ENCODE measurements at places on chromosomes 3 and 15.

GRCh38 chr3:47583320-47584075 is 4.8 kb upstream of the CSPG5 start:
- peak; percentile 35 for DNase-seq

DNA sequence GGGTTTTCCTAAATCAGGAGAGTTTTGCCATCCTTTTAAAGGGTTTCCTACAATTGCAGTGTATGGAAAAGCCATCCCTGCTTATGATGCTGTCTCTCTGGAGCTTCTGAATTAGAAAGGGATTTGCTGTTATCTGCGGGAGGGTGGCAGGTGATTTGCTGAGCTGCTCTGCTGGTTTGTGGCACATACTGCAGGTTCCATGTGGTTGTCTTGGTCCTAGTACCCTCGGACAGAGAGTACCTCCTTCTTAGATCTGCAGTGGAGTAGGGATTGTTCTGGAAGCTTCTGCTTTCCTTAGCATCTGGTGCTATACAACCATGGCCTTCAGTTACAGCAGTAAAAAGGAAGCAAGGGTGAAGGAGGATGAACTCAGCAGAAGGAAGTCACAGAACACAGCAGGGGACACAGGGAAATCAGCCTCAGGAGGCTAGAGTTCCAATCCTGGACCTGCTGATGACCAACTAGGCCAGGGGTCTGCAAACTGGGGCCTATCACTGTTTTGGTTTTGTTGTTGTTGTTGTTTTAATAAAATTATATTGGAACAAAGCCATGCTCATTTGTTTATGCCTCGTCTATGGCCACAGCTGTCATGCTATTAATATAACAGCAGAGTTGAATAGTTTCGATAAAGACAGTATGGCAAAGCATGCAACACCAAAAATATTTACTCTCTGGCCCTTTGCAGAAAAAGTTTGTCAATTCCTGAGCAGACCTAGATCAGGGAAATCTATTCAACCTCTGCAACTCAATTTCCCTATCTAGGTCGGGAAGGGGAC is 39.5 kb downstream of the STARD5 start:
- no peak for DNase-seq

- DNase-seq: peak; percentile 26
Measured at GRCh38 chr15:41827290-41827879, 507 bp upstream of the JMJD7 start.

DNA sequence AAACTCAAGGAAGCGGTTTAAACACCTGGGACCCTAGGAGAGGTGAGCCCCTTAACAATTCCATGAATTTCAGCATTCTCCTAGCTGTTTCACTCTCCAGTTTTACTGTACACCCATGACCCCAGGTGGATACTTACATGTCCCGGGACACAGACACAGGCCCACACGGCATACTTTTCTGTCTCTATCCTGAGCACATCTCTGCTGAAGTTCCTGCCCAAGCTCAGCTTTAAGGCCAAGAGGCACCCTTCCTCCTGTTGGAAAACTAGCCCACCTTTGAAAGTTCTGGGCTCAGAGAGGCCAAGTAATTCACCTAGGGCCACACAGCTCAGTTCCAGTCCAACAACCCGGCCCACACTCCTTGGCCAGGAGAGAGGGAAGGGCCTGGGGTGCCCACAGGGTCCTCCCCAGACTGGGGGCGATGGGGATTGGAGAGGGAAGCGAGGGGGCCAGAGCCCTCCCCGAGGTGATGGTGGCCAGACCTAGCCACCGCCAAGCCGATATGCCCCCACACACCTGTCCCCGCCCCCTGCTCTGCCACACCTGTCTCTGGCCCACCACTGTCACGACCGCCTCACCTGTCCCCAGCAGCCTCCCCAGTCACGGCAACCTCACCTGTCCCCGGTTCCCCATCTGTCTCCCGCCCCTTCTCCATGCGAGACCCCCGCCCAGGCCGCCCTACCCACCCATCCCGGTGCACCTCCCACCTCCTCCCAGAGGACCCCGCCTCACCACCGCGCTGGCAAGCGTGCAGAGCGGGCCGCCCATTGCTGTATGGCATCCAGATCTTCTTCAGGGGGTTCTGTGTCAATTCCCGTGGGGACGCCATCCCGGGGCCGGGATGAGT is 431 bp downstream of the PFKFB4 start:
- DNase-seq: no peak

- peak; percentile 83 for DNase-seq
Measured at GRCh38 chr15:92709110-92709790, 53.7 kb upstream of the FAM174B start.

DNA sequence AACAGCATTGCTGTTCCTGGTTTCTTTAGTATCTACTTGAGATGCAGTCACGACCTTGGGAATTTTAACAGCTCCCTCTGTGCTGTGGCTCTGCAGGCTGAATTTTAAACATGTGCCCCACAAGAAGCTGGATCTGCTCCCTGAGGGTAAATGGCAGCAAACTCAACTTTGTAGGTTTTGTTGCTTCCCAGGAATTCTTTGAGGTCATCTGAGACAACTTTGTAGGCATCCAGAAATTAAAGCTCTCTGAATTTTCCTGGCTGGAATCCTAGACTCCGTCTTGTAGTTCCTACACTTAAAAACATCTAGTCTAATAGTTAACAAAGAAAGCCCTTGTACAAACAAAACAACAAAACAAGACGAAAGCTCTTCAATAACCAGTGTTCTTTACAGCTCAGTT is 366.3 kb downstream of the FEZF2 start:
- DNase-seq: peak; percentile 83

DNA sequence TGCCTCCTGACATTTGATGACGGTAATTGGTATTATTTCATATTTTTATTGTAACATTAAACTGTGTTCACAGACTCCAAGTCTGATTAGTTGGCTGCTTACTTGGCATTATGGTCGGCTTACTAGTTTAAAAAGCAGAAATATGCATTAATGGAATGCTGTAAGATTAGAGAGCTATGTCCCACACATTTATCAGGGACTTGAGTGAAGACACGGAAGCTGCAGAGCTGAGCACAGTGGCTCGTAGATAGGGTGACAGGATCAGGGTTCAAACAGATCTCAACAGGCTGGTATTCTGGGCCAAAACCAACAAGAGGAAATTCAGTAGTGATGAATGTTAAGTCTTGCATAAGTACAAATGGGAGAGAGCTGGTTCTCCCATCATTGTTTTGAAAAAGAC is 113.8 kb downstream of the ADAMTSL3 start:
- DNase-seq: no peak

DNA sequence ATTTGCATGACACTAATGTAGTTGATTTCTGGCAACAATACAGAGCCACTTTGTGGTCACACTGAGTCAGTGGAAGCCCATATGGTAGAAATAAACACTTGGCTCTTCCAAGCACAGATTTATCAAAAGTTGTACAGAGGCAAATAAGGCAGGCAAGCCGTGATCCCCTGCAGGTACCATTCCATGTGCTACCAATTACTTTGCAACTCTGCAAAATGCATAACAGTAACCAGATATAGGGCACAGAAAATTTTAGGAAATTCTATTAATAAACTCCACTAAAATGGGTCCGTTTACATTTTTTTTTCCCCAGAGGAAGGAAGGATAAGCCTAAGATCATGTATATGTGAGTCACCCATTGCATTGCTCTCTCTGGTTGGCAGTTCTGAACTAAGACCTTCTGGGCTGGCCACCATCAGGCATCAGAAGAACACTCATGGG is 103.1 kb upstream of the PTX3 start:
- DNase-seq: peak; percentile 58

GRCh38 chr3:73622091-73622805 is 2.5 kb downstream of the PDZRN3 start:
- DNase-seq: no peak

DNA sequence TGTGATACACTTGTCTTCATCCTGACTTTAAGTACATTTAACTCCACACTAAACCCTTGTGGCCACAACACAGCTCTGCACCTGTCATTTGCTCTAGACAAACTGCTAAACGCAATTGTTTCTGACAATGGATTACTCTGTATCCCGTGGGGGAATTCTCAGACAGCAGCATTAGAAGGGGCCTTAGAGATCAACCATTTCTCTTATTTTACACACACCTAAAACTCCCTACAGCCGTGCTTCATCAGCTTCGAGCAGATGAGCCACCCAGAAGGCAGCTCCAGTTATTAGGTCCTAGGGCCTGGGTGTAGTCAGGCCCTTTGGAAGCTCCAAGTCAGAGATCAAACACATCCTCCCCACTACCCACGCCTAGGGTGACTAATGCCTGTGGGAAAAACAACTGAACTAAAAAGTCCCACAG is 1.3 kb upstream of the IL12A start:
- peak; percentile 60 for DNase-seq

DNA sequence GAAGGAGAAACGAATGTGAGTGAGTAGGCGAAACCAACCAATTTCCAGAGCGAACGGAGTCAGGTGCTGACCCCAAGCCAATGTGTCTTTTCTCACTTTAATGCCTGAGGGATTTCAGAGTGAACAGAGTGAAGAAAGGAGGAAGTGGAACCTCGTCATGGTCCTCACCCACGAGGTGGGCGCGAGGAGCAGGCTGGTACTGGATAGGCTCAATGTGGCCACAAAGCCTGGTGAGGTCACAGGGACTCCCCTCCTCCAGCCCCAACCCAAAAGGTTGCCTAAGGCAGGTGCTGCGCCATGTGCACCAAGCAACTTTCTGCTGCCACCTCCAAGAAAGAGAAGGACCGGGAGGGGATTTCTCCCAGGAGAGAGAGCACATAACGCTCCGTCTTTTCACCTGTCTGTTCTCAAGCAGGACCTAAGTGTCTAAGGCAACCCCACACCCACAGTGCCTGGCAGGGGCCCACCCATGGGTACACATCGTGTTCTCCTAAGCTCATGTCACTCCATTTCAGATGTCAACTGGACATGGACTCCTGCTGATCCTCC is 3.8 kb downstream of the NRROS start:
- DNase-seq: no peak

DNA sequence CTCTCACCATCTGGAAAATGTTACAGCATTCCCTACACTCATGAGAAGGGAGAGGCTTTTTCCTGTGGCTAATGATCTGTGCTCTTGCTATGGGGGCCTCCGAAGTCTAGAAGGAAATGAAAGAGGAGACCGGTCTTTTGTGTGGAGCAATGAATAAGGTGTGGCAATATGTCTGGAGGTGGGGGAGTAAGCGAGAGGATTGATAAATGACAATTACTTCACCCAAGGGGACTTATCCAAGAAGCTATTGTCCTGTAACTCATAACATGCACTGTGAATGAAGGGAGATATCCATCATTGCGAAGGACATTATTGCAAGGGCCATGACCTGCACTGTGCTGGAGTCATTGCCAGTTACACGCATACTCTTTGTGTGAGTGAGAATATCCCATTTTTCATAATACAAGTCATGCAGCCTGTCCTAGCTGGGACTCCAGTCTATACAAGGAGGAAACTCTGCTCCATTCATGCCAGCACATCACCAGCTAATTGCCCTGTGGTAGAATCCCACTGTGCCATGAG is 37.7 kb upstream of the SYNPR start:
- DNase-seq: no peak

DNA sequence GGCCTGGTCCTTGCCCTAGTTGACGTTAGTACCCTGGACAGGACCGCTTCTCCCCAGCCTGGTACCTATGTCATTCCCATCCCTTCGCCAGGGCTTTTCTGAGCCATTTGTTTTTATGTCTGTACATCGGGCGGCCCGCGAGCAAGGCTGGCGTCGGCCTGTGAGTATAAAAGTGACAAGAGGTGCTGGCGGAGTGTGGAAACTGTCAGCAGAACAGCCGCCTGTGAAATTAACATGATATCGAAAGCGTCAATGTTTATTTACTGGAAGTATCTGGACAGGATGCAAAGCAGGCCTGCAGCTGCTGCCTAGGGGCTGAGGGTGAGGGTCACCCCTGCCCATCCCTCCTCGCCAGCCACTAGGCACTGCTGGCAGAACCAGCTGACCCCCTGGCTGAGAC is 33.4 kb downstream of the LINGO1 start:
- DNase-seq: no peak

GRCh38 chr3:188627652-188628051 is 473.7 kb downstream of the LPP start:
- peak; percentile 97 for DNase-seq

GRCh38 chr3:42490243-42490642 is 12.2 kb upstream of the VIPR1 start:
- DNase-seq: peak; percentile 59

DNA sequence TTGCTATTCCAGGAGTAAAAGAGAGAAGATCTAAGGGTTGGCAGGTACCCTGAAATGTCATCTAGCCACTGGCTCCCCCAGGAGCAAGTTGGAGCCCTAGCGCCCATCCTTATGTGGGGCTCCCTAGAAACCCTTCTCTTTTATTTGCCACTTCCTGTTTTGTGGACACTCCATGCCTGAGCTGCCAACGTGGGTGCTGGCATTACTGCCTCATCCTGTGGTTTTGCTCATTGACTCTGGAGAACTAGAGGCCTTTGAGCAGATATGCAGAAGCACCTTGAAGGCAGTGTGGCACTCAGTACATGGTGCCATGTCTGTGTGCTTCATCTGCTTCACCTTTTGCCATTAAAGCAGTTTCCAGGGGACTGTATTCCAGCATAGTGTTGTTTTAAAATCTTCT is 8.1 kb downstream of the EDEM1 start:
- DNase-seq: peak; percentile 81

GRCh38 chr15:75675579-75676404 is 28.1 kb downstream of the SNX33 start:
- DNase-seq: no peak

DNA sequence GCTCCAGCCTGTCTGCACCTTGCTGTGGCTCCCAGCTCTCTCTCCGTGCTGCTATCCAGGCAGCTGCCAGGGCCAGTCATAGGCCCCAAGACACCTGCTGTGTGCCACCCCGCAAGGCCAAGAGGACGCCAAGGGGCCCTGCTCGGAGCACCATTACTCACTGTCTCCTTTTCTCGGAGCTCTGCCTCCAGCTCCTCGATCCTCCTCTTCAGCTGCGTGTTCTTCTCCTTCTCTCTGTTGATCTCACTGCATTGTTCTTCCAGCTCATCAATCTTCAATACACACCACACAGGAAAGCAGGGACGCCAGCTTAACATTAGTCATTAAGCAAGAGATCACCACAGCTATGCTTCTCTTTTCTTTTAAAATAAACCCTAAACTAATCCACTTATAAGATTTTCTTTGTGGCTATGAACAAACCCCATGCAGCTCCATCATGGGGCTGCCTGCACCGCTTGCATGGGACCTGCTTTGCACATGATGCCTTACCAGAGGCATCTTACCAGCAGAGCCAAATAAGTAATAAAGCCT is 42.6 kb downstream of the WHAMM start:
- DNase-seq: peak; percentile 52

DNA sequence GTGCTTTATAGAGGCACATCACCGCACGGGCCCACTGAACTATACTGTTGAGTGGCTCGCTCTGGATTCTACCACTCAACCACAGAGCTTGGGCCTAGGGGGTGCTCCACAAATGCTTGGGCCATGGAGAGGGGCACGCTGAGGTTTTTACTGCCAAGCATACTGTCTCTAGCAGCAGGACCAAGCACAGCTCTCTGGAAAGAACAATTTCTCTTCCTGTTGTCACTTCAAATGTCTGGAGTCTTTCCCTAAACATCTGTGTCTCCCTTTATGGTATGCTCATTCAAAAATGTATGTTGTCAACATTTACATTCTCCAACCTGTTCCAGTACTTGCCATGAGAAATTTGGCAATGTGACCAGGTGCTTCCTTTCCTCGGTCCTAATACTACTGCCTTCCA is 114.7 kb upstream of the TPM1 start:
- DNase-seq: no peak

All from M059J (cell line).